ENCODE measurements at places on chromosomes 7 and 10.

DNA sequence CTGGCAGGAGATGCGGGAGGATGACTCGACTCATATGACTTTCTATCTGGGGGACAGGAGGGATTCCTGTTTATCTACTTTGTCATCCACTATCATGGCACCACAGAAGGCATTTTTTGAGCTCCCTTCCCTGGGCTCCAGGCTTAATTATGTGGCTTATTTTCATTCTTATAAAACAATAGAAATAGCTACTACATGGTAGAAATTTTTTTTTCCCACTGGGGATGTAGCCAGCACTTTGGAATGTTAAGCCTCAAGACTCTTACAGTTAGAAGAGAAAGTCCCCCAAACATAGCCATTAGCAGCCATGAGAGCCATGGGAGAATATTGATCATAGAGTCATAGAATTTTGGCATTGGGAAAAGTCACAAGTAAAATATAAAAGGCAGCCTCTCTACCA, 14.6 kb upstream of the FAM180A start:
- no peak for DNase-seq

- no peak for DNase-seq
These were observed 110.5 kb downstream of the EBF3 start for GRCh38 chr10:129853562-129853903.

DNA sequence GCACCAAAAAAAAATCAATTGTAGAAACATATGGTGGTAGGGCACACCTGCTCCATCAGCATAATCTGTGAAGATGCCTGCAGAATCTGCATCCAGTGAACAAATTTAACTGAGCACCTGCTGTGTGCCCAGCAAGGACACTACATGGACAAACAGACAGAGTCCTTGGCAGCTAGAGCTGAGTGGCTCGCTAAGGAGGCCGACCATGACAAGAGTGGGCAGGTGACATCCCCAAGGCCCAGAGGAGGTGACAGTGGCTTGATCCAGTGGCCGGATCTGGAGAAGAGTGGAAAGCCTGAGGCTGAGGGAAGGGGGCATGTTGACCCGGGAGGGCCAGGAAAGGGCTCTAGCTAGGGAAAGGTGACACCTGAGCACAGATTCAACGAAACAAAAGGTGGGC, 68.1 kb downstream of the MAD1L1 start:
- no peak for DNase-seq

GRCh38 chr10:29600821-29601220, 34.0 kb downstream of the SVIL start:
- no peak for DNase-seq

DNA sequence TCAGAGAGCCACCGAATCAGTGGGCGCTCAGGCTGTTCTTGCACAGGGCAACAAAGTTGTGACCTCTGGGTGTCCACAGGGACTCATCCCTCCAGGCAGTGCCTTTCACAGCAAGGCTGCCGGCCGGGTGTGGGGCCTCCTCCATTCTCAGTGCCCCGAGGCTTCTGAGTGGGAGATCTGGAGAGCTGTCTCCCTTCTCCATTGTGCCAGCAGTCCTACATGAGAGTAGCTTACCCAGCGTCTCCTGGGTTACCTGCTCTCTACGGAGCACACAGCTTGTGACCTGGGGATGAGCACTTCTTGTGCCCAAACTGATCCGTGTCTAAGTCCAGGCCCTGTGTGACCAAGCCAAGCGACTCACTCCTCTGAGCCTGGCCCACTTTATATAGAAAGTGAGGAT, 240.9 kb upstream of the GRB10 start:
- DNase-seq = no peak

- DNase-seq = no peak
These were observed 17.8 kb upstream of the LMOD2 start for GRCh38 chr7:123637878-123638277.

DNA sequence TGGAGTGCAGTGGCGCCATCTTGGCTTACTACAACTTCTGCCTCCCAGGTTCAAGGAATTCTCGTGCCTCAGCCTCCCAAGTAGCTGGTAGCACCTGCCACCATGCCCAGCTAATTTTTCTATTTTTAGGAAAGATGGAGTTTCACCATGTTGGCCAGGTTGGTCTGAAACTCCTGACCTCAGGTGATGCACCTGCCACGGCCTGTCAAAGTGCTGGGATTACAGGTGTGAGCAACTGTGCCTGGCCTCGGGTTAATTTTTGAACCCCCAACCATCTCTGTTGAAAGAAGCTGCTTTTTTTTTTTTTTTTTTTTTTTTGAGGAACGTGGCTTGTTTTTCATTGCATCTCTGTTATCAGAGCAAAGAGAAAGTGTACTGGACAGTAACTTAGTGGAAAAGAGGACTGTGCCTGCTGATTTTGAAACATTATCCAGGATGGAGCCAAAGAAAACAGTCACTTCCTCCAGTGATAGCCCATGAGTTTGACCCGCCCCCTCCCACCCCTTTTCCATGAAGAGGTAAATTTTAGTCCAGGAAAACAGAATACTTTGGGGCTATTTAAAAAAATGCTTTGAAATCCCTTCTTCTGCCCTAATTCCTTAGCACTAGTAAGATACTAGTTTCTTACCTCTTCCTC, 38.3 kb downstream of the WBP1L start:
- DNase-seq = no peak

- no peak for DNase-seq
These were observed 37.9 kb upstream of the DKK1 start for GRCh38 chr10:52276163-52276562.

- no peak for DNase-seq
These were observed 109.9 kb upstream of the ITGB1 start for GRCh38 chr10:33067917-33068316.

GRCh38 chr7:2597273-2597640, 34.5 kb upstream of the TTYH3 start:
- DNase-seq = no peak

- DNase-seq = no peak
These were observed 124.4 kb upstream of the FGFR2 start for GRCh38 chr10:121722665-121723064.

DNA sequence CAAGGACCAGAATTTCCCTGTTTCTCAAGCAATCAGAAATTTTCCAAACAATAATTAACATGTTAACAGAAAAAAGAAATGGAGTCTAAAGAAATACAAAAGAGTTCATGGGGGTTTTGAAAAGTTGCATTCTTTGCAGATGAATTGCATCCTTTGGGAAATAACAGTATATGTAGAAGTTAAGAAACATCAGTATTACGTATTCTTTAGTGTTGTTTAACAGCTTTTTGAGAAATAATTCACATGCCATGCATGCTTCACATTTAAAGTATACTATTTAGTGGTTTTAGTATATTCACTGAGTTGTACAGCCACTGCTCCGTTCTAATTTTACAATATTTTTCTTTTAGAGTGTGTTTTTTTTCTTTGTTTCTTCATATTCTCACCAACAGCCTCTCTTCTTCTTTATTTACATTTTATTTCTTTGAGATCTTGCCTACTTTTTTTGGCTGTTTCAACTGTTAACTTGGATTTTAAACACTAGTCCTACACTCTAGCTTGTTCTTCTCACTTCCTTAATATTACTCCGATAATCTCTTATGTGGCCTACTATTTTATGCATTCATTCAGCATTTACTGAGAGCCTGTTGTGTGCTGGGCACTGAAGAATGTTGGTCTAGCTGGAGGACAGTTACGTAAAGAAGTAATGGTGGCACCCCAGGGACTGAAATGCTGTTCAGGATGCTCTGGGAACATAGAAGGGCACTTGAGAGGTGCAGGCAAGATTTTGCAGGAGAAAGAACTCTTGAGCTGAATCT, 330.1 kb downstream of the EXOC4 start:
- no peak for DNase-seq

DNA sequence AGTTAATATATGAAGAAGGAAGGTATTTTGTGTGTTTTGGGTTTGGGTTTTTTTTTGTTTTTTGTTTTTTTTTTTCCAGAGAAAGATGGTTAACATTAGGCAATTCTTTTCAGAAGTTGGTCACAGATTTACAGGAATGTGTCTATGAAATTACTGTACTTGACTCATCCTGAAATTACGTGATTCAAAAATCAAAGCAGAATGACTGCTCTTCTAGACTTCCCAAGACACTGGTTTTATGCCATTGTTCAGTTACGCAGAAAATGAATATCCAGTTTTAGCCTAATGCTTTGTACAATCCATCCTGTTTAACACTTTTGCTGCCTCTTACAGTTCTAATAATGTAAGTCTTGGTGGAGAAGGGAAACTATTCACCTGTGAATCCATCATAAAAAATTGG, 39.7 kb upstream of the CELF2 start:
- no peak for DNase-seq

- no peak for DNase-seq
These were observed 974 bp downstream of the KIF11 start for GRCh38 chr10:92593619-92594588.

DNA sequence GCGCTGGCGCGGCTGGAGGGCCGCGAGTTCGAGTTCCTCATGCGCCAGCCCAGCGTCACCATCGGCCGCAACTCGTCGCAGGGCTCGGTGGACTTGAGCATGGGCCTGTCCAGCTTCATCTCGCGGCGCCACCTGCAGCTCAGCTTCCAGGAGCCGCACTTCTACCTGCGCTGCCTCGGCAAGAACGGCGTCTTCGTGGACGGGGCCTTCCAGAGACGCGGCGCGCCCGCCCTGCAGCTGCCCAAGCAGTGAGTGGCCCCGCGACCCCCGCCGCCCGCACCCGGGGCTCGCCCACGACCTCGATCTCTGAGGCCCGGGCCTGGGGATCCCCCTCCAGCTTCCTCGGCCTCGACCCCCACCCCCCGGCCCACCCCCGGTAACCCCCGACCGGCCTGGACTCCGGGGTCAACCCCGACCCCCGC, 537 bp downstream of the FOXK1 start:
- peak; percentile 58 for DNase-seq

DNA sequence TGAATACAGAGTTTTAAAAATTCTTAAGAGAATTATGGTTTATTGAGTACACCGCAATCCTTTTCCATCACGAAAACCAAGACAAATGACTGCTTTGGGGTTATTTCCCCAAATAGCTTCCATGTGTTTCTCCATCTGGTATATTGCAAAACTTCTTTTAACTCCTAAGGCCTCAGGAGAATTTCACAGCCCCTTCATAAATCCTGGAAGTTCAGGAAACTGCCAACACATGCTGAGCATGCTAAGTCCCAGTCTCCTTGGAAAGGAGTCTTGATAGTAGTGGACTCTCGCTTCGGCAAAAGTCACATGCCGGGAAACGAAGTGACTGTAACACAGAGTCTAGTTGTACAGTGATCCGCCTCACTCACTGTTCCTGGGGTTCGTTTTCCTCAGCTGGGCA, 88.1 kb upstream of the RSU1 start:
- no peak for DNase-seq

DNA sequence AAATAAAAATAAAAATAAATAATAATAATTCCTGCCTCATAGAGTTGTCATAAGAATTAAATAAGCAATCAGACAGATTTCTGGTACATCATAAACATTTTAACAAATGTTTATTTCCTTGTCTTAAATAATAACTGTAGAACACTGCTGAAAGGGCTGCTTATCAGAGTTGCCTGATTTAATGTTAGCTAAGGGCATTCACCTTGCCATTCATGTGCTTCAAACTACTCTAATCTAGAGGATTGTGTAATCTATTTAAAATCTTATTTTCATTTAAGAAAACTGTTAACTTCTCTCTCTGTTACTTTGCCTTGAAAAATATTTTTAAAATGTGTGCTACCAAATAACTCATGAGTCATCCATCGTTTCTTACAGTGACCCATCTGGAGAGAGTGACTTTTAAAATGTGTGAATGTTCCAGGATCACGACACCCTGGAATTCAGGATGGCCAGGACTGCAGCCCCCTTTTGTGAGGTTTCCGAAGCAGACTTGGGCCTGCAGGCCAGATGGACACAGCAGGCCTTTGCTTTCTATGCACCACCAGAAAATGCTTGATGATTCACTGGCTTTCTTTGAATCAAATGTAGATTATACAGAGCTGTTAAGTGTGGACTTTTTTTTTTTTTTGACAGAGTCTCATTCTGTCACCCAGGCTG, 109.1 kb upstream of the TNS3 start:
- no peak for DNase-seq

DNA sequence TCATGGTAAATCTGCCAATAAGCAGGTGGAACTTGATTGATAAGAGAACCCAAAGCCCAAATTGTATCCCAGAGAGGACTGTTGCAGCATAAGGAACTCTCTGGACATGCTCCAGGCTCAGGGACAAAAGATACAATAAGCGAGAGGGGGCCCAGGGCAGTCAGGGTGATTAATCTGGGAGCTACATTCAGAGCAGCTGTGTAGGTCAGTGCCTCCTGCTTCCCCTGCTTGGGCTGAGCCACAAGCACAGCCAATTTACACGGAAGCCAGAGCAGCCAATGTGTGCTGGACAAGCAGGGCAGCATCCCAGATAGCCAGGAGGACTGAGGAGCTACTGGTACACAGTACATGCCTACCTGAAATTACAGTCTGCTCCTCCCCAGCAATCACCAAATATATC, 24.2 kb downstream of the MYPN start:
- DNase-seq = no peak

Data from GM06990 (cell line).